Memory B cell (primary cell): ENCODE measurements at places on chromosomes 11 and 22.

- DNase-seq = no peak
- H3K27me3 ChIP-seq = peaks cover 9% of the 10 kb centered on the region
- H3K4me3 ChIP-seq = no peak overlapping the region
- peaks cover 3% of the 10 kb centered on the region for H3K36me3 ChIP-seq
- no peaks in the 10 kb centered on the region for H3K4me1 ChIP-seq
- H3K27ac ChIP-seq = no peak overlapping the region
Measured at GRCh38 chr22:27609451-27609888, 192.1 kb downstream of the MN1 start.

DNA sequence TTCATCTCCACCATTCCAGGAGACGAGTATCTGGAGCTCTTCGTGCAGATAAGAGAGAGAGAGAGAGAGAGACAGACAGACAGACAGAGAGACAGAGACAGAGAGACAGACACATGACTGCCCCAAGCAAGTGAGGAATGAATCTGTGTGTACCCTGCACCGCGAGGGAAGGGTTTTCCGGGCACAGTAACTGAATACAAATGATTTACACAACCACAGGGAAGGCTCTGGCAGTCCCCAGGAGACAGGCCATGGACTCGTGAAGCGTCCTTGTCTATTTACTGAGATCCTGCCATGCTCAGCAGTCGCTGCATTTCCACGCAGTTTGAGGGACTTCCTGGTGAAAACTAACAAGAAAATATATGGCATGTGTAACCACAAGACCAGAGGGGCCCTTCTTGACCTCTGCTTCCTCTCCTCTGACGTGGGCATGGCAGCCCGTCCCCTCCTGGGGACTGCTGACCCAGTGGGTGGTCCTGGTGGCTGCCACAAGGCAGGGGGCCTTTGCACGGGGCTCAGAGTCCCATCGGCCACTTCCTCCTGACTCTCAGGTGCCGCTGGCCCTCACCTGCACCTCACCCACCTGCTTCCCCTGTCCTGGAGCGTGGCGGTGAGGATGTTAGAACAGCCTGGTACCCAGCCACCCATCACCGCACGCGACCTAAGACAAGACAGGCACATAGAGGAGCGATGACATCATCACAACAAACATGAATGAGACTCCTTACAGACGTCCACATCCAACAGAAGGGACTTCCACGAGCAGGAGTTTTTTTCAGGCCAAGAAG is 75.9 kb downstream of the PHF21B start:
- H3K4me1 ChIP-seq = no peaks in the 10 kb centered on the region
- H3K27me3 ChIP-seq = peaks cover 8% of the 10 kb centered on the region
- no peaks in the 10 kb centered on the region for H3K36me3 ChIP-seq

DNA sequence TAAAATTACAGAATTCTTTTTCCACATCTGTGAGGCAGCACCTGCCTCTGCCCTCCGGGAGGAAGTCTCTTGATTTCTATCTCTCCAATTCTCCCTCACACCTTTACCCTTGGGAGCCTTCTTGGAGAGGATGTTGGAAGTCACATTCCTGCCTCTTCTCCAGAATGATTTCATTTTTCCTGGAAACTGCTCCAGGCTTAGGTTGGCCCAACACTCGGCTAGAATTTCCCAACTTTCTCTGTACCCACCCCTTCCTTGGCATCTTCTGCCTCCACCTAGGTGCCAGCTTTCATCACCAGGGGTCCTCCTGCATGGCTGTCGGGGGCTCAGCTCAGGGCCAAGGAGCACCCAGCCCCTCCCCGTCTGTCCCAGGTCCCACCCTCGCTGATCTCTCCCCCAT is 43.2 kb downstream of the SLCO2B1 start:
- no peak for DNase-seq
- H3K36me3 ChIP-seq = no peaks in the 10 kb centered on the region
- H3K27me3 ChIP-seq = peaks cover 4% of the 10 kb centered on the region
- H3K27ac ChIP-seq = no peak overlapping the region
- H3K4me3 ChIP-seq = no peak overlapping the region

DNA sequence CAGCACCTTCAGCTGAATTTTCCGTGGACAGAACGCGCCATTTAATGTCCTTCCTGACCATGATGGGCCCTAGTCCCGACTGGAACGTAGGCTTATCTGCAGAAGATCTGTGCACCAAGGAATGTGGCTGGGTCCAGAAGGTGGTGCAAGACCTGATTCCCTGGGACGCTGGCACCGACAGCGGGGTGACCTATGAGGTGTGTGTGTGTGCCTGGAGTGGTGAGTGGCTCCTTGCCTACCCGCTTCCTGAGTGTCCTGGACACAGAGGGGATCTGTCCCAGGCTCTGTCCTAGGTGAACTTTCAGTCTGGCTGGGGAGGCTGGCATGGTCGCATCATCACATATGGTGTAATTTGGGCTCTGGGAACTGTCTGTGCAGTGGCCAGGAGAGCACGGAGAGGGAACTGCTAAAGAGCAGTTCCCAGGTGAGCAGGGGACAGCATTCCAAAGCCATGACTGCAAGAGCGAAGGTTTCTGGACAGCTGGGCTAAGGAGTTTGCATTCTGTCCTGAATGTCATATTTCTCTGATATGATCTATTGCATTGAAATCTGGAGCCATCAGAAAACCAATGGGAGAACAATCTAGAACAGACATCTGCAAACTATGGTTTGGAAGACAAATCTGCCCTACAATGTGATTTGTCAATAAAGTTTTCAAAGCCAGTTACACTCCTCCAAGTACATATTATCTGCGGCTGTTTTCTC is 104.3 kb downstream of the RRAS2 start:
- DNase-seq = no peak
- H3K27me3 ChIP-seq = peaks cover 19% of the 10 kb centered on the region
- H3K4me3 ChIP-seq = no peak overlapping the region
- H3K27ac ChIP-seq = no peak overlapping the region

DNA sequence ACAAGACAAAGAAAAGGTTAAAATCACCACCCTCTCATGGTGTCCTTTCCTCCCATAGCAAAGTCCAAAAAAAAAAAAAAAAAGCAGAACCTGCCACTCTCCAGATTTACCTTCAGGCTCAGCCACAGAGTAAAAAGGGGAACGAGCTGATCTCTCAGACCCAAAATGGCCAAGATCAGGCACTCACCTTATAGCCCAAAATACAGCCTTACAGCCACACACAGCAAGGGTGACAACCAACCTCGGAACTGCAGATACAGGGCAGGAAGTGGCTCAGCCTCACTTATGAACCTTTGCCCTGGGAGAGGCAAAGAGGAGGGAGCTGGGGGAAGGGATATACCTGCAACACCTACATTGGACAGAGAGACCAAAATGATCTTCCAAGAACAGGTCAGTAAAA is 4.5 kb downstream of the FHIP1B start:
- H3K4me3 ChIP-seq = no peak overlapping the region
- H3K27me3 ChIP-seq = no peaks in the 10 kb centered on the region
- peaks cover 52% of the 10 kb centered on the region for H3K4me1 ChIP-seq

DNA sequence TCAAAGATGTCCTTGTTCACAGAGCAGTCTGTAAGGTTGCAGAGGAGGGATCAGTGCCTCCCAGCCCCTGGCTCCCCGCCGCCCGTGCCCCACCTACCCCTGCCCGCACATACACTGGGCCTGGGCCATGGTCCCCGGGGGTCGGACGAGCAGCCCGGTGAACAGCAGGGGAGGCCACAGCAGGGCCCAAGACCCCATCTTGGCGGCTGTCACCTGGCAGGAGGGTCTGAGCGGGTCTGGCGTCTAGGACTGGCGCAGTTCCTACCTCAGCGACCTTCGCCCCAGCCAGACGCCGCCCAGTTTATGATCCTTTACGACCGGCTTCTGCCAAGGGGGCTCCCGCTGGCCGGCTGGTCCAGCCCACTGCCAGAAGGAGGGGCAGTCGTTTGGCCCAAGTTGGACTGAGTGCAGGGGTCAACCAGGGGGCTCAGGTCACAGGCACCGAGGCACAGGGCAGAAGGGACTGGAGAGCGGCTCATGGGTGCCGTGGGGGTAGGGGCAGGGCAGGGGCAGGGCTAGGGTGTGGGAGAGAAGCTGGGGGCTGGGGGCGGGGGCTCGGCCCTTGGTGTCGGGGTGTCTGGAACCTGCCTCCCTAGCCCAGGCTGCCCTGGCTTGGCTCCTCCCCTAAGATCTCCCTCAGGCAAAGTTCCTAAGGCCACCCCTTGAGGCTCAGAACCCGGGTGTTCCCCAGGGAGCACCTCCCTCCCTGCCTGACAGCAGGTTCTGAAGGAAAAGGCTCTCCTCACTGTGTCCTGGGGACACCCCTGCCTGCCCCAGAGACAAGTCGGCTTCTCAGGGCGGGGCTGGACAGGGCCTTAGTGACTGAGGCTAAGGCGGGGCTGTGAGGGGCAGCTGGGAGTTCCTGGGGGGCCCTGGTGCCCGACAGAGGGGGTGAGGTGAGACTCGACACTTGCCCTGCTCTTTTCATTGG is at the start of gene CDHR5:
TSS of gene CDHR5 (minus strand) at position 251 of the 931 bp plus-strand sequence. CDS start at position 198, 53 bp downstream.
- no peak within 1 kb of the TSS for H3K4me3 ChIP-seq
- H3K27me3 ChIP-seq = peaks cover 21% of the 10 kb centered on the region
- peaks cover 19% of the 10 kb centered on the region for H3K4me1 ChIP-seq
- DNase-seq = no peak
- peaks cover 7% of the 10 kb centered on the region for H3K36me3 ChIP-seq
- H3K27ac ChIP-seq = no peak within 1 kb of the TSS

- no peaks in the 10 kb centered on the region for H3K27me3 ChIP-seq
- H3K27ac ChIP-seq = no peak overlapping the region
- no peak overlapping the region for H3K4me3 ChIP-seq
- H3K36me3 ChIP-seq = peaks cover 4% of the 10 kb centered on the region
- H3K4me1 ChIP-seq = peaks cover 4% of the 10 kb centered on the region
Measured at GRCh38 chr22:19035474-19036228, 86.6 kb downstream of the DGCR2 start.

DNA sequence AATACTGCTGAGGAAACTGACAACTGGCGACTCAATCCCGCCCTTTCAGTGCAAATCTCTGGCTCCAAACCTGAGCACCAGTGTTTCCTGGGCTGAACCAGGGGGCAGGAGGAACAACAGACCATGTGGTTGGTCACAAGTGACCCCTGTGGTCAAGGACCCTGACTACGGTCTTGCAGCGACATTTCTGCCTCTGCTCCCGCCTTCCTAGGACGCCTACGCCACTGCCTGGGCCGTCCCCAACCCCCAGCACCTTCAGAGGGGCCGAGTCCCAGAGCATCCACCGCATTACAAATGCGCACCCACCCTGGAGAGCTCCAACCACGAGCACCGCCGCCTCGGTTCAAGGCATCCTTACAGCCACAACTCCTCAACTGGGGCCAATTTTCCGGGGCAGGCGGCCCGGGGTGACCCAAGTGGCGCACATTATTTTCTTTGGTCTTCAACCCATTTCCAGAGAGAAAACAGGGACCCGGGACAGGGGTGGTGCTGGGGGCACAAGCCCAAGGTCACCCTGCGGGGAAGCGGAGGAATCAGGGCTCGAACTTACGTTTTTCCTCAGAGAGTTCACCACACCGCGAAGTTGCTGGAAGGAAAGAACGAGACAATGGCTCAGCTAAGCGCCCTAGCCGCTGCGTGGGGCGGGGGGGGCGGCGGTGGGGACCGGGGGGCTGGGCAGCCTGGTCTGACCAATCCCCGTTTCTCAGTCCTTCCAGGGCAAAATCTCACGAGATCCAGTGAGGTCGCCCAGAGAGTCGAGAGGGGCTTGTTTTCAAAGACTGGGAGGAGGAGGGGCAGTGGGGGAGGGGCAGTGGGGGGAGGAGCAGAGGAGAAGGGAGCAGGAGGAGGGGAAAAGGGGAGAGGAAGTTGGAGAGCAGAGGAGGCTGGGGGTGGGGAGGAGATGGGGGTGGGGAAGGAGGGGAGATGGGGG is 1.8 kb downstream of the PRAME start:
- no peak overlapping the region for H3K27ac ChIP-seq
- peaks cover 7% of the 10 kb centered on the region for H3K4me1 ChIP-seq
- H3K4me3 ChIP-seq = no peak overlapping the region
- H3K27me3 ChIP-seq = no peaks in the 10 kb centered on the region
- no peaks in the 10 kb centered on the region for H3K36me3 ChIP-seq
- no peak for DNase-seq

- H3K27me3 ChIP-seq = peaks cover 4% of the 10 kb centered on the region
- H3K36me3 ChIP-seq = no peaks in the 10 kb centered on the region
- H3K27ac ChIP-seq = no peak overlapping the region
- DNase-seq = no peak
Measured at GRCh38 chr11:124460459-124460858, 15.0 kb upstream of the OR8B8 start.

DNA sequence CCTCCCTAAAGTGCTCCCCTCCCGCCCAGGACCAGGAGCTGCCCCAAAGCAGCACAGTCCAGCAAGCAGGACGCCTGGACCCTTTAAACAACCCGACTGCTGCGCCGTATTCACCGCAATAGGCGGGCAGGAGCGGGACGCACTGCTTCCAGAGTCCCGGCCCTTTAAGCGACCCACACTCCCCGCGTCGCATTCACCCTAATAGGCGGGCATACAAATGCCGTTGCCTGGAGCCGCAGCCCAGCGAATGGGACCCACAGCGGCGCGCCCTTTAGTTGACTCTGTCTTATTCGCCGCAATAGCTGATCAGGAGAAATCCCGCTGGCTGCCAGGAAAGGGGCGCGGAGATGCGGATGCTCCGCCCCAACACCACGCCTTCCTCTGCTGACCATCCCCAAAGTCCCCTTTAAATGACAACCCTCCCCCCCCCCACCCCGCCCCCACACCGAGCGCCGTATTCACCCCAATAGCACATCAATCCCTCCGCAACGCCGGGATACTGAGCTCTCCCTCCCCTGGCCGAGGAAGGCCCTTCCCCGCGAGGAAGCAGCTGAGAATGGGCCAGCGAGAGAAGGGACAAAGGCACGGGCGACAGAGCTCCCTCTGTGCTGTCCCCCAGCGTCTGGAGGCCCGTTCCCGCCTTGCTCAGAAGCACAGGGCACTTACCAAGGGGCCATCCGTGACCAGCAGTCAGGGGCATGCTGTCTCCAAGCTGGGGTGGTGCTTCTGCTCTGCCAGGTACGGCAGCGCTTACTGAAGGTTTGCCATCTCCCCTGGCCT is 4.7 kb downstream of the OSBPL5 start:
- peaks cover 34% of the 10 kb centered on the region for H3K27me3 ChIP-seq
- DNase-seq = no peak
- peaks cover 9% of the 10 kb centered on the region for H3K4me1 ChIP-seq
- H3K27ac ChIP-seq = no peak overlapping the region
- no peaks in the 10 kb centered on the region for H3K36me3 ChIP-seq

- no peaks in the 10 kb centered on the region for H3K36me3 ChIP-seq
- DNase-seq = no peak
- peaks cover 2% of the 10 kb centered on the region for H3K4me1 ChIP-seq
- peak within 1 kb of the TSS; percentile 67 for H3K4me3 ChIP-seq
Measured at GRCh38 chr11:45665206-45665932, at the start of gene CHST1. Gene CHST1, minus strand, starts transcription at chr11:45665622. Its CDS starts 14,699 bp downstream, at chr11:45650923.

GRCh38 chr22:41779929-41780505 is 20.5 kb upstream of the CCDC134 start:
- H3K27ac ChIP-seq = peak overlapping the region; percentile 94
- H3K4me3 ChIP-seq = peak overlapping the region; percentile 62
- peaks cover 1% of the 10 kb centered on the region for H3K27me3 ChIP-seq

- no peaks in the 10 kb centered on the region for H3K36me3 ChIP-seq
- peaks cover 1% of the 10 kb centered on the region for H3K27me3 ChIP-seq
- no peak overlapping the region for H3K4me3 ChIP-seq
- peaks cover 15% of the 10 kb centered on the region for H3K4me1 ChIP-seq
- no peak overlapping the region for H3K27ac ChIP-seq
- DNase-seq = no peak
Measured at GRCh38 chr22:28894334-28894733, 11.0 kb downstream of the ZNRF3 start.
